ENCODE measurements at places on chromosomes 11 and 22.

- no peak for DNase-seq
Measured at GRCh38 chr11:19614370-19614940, 98.2 kb upstream of the NAV2 start.

GRCh38 chr22:45238957-45239680 lies 1.6 kb downstream of the KIAA0930 start:
- DNase-seq: no peak

DNA sequence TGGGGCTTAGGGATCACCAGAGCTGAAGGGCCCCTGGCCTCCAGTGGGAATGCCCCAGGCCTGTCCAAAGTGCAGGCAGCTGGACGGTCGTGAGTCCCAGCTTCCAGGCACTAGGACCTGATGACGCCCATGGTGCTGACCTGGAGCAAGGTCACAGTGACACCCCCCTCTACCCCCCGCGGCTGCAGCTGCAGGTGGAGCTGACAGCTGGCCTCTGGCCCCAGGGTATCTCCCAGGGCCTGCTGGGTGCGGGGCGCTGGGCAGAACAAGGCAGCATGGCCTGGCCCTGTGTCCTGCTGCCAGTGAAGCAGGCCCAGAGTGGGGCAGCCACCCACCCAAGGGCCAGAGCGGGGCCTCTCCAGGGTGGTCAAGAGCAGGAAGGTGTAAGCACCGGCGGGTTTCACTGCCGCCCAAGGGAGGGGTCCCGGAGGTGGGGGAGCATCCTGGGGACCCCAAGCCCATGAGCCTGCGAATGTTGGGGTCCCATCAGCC lies 553 bp upstream of the TCIRG1 start:
- no peak for DNase-seq

GRCh38 chr11:15104166-15104565 lies 10.6 kb upstream of the INSC start:
- no peak for DNase-seq

- DNase-seq: no peak
Measured at GRCh38 chr11:128582496-128583366, 4.6 kb downstream of the ETS1 start.

DNA sequence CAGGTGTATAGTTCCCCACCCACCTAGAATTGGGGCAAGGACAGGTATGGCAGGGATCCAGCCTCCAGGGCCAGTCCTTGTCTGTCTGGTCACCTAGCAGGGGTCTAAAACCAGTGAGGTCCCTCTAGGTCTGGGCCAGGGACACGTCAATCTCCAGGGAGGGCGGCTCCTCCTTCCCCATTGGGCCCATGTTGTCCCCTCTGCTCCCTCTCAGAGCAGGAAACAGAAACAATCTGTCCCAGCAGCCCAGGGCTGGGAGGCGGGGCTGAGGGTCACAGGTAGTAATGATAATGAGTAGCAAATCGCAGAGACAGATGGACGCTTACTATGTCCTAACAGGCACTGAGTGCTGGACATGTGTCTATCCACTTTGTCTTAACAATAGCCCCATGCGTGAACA lies 22.8 kb upstream of the SYT7 start:
- no peak for DNase-seq

DNA sequence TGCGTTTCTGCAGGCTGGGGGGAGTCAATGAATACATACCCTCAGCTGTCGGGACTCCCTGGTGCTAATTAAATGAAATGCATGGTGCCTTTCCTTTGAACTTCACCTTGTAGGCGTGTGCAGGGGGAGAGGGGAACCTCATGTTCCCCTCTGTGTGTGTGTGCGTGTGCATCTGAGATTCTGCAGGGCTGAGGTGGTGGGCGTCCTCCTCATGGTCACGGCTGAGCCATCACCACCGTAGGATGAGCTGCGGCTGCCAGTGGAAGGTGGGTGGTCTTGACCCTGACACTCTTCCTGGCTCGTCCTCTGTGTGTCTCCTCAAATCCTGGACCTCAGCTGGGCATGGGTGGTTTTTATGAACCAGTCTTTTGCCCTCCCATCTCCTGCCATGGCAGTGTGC lies 53.0 kb upstream of the TTLL12 start:
- no peak for DNase-seq

DNA sequence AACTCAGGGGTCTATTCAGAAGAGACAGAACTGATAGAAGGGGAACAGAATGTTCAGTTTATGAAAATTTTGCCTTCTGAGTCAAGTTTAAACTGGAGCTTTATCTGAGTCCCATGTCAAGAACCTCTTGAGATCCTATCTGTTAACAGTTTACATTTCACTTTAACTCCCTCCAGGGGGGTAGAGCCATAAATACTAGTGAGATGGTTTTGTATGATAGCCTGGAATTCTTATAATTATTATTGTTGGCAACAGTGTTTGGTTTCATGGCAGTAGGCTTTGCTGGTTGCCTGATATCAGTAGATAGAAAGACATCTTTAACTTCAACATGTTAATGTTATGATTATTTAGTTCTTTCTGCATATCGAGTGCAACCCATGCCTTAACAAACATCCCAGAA lies 498.5 kb downstream of the INSC start:
- no peak for DNase-seq

- no peak for DNase-seq
Measured at GRCh38 chr11:45679806-45680205, 14.4 kb upstream of the CHST1 start.

DNA sequence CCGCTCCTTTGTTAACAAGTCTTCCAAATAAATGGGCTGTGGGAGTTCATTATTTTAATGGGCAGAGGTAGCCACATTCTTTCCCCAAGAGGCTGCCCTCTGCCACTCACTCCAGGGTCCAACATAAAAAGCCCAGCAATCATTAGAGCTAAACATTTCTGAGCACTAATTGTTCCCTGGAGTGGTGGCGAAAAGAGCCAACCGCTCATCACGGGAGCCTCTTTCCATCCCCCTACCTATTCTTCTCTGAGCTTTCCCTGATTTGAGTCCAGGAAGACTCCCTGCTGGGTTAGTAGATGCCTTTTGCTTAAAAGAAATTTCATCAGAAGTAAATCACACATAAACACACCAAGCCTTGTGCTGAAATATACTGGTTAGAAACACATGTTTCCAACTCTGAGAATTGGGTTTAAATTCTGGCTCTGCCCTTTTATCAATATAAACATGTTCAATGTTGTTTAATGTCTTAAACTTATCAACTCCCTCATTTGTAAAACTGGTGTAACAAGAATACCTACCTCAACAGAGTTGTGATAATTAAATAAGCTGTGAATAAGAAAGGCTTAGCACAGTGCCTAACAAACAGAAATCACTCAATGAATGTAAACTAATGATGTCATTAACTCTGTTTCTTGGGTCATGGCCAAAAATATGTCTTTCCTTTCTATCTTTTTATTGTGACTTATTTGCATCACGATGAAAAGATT lies at the start of gene OR5A2:
Gene OR5A2, minus strand, starts transcription at position 53 of the 707 bp plus-strand sequence. CDS start 3,460 bp downstream, outside the sequence.
- DNase-seq: no peak

GRCh38 chr11:28480406-28480805 lies 372.2 kb downstream of the METTL15 start:
- DNase-seq: no peak

GRCh38 chr22:39289975-39290720 lies 29.3 kb downstream of the RPL3 start:
- DNase-seq: no peak

DNA sequence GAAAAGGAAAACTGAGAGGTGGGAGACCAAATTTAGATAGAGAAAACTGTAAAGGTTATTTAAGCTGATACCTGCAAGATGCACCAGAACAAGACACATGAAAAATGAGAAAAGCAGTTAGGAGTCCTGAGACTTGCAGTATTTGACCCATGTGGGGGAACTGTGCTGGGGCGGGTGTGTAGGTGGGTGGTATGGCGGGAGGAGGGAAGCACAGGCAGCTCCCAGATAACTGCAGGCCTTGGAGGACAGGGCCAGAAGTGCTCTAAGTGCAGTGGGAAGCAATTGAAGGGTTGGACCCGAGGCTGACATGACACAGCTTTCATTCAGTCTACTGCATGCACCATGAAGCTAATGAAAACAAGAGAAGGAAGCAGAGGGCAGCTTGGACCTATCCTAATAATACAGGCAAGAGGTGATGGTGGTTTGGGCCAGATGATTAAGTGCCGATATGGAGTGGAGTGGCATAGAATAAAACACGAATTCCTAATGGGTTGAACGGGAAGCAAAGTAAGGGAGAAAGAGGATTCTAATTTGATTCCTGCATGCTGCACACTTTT lies 48.0 kb upstream of the ANO3 start:
- no peak for DNase-seq
